ENCODE measurements at places on chromosomes 3 and 15.

DNA sequence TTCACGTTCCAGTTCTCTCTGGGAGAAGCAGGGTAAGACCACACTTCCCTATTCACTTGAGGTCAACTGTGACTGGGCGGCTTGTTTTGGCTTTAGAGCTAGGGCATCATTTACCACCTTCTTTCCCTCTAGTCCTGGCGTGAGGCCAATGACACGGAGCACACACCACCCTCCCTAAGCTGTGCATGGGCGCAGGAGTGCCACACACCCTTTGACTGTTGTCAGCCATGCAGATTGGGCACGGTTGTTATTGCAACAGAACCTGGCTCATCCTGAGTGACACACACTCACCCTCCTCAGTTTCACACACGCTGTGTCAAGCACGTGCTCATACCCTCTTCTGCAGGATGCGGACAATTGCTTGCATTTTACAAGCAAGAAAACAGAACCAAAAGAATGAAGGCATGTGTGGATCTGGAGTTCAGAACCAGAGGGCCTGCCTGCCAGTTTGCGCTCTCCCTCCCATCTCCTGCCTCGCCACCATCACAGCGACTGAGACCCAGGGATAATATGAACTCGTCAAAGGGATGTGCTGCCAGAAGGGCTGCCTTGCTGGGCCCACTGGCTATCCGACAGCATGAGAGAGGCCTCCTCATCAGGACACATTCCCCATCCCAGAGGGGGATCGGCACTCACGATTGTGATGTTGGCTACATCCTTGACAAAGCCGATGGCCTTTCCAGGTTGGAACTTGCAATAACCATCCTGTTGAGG lies 17.6 kb downstream of the CTSH start:
- DNase-seq = no peak

GRCh38 chr3:29591579-29591978 lies 310.7 kb downstream of the RBMS3 start:
- no peak for DNase-seq

- no peak for DNase-seq
Observed at GRCh38 chr3:105828703-105829102, 40.1 kb downstream of the CBLB start.

GRCh38 chr3:142929109-142929508 lies 34.4 kb downstream of the PAQR9 start:
- DNase-seq = no peak

DNA sequence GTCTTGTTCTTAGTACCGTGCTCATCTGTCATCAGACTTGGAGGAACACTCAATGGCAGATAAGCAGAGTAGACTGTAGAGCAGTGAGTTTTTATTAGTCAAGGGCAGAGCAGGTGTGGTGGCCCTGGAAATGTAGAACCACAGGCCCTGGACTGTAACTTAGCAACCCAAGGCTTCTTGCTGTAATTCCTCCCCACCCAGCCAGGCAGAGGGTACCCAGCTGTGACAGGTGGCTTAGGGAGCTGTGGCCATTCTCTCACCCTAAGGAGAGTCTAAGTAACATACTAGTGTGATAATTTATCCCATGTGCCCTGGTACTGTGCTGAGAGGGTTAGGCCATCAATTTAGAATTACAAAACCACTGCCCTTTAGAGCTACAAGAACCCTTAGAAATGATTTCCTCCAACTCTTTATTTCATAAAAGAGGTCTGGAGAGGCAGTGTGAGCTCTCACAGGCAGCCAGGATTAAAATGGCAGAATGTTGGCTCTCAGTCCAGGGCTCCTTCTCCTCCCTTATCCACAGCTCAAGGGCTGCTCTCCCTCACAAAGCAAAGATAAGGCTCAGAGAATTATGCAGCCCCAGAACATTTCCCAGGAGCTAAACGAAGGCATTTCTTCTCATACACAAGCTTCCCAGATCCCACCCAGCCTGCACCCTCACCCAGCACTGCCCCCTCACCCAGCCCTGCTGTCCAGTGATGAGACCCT lies 3.0 kb downstream of the POMGNT2 start:
- no peak for DNase-seq

DNA sequence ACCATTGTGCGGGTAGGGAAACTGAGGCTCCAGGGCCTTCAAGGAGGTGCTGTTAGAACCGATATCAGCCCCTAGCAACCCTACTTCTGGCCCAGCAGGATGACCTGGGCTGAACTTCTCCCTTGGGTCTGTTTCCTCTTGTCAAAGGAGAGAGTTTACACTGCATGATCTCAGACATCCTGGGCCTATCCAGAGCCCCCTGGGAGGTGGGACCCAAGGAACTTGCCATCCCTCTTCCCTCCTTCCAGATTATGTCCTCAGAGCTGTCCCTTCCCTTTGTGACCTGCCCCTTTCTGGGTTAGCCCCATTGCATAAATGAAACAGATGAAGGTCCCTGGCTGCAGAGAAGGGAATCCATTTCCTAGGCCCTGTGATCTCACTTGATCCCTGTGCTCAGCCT lies 12.3 kb upstream of the DNAH1 start:
- no peak for DNase-seq

- DNase-seq = no peak
Observed at GRCh38 chr15:69908590-69909420, 188.9 kb downstream of the TLE3 start.

DNA sequence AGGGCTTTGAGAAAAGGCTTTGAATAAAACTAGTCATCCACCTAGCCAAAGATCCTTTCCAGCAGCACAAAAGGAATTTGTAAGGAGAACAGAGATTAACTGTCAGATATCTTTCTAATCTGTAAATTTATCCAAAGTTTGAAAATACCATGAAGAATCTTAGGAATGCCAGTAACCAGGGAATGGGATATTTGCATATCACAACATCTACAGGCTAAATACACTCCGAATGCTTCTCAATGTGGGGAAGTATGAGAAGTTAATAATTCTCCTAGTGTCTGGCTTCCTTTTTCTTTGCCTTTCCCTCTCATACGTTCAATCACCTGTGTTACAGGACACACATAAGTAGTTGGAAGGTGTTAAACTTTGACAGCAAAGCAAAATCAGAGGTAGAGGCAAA lies 7.8 kb downstream of the ANAPC13 start:
- no peak for DNase-seq

GRCh38 chr3:40103829-40104228 lies 205.7 kb upstream of the EIF1B start:
- no peak for DNase-seq
